ENCODE measurements at places on chromosomes 13 and 19. TPM values are rescaled to one million over a fixed set of nuclear protein-coding genes. Genes with fewer than 3 reads are reported as not detected.

TNFSF11 gene
- not detected for polyA plus RNA-seq

IL11 gene
- not detected for polyA plus RNA-seq

CGB1 gene
- polyA plus RNA-seq = not detected

PDE4C gene
- 1.1 TPM for polyA plus RNA-seq

ZNF790 gene
- 14.9 TPM for polyA plus RNA-seq

KLK2 gene
- polyA plus RNA-seq = not detected

MEIOSIN gene
- 0.07 TPM for polyA plus RNA-seq

FGF22 gene
- 0.92 TPM for polyA plus RNA-seq

CDX2 gene
- polyA plus RNA-seq = not detected

Measured in cardiac muscle cell (in vitro differentiated cells and primary cell).